Cerebellum (tissue), 4 donors: ENCODE measurements at places on chromosomes 1 and 21. TPM values are rescaled to one million over a fixed set of nuclear protein-coding genes. Genes with fewer than 3 reads are reported as not detected.

DNA sequence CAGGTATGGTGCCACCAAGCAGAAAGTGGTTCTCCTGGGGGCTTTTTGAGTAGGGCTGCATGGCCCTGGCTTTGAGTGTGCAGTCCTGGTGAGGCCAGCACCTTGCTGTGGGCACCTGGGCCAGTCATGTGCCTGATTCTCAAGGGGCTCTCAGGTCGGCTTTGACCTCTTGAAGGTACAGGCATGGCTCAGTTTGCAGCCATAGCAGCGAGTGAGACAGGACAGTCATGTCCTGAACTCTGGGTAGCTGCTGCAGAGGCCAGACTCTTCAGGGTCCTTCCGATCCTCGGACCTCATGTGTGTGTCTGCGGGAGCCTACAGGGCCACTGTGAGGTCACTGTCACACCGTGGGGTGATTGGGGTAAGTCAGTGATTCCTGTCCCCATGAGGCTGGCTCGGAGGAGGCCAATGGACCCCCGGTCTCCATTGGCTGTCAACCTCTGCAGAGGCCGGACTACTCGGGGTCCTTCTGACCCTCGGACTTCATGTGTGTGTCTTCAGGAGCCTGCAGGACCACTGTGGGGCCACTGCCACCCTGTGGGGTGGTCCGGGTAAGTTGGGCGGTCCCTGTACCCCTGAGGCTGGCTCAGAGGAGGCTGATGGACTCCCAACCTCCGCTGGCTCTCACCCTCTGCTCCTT lies 95.2 kb upstream of the C1orf174 start:
- DNase-seq = no peak

GRCh38 chr1:75136921-75137641 lies 2.9 kb downstream of the LHX8 start:
- no peak for DNase-seq

DNA sequence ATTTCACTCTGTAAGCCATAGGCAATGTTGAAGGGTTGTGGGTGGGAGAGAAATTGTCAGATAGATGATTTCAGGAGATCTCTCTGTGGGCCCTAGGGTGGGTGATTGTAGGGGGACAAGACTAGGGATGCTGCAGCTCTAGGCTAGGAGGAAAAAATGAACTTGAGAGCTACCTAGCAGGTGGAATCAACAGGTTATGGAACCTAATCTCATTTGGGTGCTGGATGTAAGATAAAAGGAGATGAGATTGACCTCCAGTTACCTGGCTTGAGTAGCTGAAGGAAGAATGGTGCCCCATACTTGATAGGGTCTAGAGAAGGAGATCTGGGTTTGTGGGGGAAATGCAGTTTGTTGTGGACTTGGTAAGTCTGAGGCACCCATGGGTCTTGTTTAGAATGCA lies 396.5 kb downstream of the RRAGC start:
- no peak for DNase-seq

GRCh38 chr21:45379171-45379900 lies 25.6 kb upstream of the COL18A1 start:
- DNase-seq = no peak

- DNase-seq = no peak
These were observed 453.1 kb upstream of the ZRANB2 start for GRCh38 chr1:71533950-71534349.

DNA sequence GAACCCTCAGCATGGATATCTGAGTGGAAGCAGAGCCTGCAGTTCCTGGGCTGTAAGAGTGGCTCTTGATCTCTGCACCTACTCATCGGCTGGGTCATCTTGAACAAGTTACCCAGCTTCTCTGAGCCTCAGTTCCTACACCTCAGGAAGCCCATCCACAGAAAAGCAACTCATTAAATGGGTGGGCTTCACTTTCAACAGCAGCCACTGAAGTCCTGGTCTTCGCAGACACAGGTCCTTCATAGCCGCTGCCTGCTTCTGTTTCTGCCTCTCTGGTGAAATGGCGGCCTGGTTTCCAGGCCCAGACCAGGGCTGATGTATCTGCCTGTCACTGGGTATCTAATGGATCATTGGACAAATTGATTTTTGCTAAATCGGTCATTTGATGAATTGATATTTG lies 571.4 kb downstream of the PTPRU start:
- DNase-seq = no peak

Gene ZSWIM5
- total RNA-seq = 25.1 TPM

DNA sequence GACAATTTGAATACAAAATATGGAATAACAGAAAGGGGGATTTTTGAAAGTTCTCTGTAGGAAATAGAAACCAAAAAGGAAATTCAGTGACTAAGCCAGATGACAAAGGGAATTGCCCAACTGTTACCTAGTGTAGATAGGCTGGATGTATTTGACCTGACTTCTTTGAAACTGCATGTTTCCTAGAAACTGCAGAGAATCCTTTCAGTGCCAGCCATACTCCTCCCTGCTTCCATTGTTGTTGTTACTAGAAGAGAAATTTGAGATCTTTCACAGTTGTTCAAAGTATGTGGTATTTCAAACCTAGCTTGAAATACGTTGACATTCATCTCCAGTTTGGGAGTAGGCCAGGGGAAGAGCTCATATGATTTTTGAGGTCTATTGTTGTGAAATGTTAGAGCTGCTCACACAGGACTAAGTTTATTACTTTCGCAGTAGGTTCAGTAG lies 1.8 kb upstream of the GBP5 start:
- DNase-seq = no peak

GRCh38 chr21:35923971-35924370 lies 136.4 kb downstream of the SETD4 start:
- DNase-seq = no peak

Gene PADI2
- total RNA-seq = 2.1 TPM

- DNase-seq = no peak
These were observed 37.0 kb downstream of the TNFRSF8 start for GRCh38 chr1:12100071-12100470.

- DNase-seq = no peak
These were observed 1.1 kb downstream of the LRRC3 start for GRCh38 chr21:44456214-44456914.

Gene S100B
- total RNA-seq = 22.5 TPM

GRCh38 chr1:245481261-245481660 lies 326.5 kb downstream of the KIF26B start:
- peak; percentile 24 for DNase-seq

DNA sequence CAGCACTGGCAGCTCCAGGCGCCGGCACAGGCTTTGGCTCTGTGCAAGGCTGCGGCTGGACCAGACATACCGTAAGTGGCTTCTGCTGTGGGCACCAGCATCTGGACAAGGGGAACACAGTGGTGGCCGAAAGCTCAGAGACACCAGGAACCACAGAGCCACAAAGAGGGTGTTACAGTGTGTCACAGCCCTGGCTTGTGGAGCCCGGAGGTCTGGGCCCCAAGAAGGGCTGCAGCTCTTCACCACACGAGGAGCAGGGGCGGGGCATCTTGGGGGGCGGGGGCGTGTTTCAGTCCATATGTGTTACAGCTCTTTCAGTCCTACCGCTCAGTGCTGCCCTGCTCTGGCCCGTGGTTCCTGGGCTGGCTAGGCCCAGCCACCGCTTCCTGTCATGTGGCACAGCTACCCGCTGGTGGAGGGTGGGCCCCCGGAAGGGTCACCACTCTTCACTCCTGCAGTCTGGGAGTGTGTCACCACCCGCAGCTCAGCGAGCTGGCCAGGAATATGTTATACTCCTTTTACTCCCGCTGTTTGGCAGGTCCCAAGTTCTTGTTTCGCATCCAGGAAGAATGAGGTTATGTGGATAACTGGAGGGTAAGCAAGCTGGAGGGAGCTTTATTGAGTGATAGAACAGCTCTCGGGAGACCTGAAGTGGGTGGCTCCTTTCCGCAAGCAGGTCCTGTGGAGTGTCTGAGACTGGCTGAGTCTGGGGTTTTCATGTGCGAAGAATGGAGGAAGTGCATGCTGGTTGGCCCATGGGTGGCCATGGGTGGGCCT lies 3.3 kb upstream of the LSM10 start:
- DNase-seq = no peak

Gene FHAD1
- 2.4 TPM for total RNA-seq

DNA sequence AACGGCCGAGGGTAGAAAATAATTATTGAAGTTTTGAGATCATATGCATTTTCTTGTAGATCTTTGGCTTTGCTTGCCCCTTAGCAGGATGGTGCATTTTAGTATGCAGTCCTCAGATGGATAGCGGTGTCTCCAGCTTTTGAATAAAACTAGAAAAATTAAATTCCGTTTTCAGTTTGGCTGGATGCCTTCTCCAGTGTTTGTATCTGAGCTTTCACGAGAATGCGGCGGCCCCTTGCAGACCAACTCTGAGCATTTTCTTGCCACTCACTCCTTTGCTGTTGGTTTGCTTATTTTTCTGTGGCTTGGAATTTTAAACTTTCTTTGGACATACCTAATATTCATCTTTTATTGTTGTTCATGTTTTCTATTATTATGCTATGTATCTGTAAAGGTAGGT lies 192.6 kb downstream of the NFIA start:
- DNase-seq = no peak

DNA sequence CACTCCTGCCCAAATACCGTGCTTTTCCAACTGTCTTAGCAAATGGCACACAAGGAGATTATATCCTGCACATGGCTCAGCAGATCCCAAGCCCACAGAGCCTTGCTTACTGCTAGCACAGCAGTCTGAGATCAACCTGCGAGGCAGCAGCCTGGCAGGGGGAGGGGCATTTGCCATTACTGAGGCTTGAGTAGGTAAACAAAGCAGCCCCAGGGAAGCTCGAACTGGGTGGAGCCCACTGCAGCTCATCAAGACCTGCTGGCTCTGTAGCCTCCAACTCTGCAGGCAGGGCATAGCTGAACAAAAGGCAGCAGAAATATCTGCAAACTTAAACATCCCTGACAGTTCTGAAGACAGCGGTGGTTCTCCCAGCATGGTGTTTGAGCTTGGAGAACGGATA lies 70.1 kb upstream of the PTBP2 start:
- no peak for DNase-seq

DNA sequence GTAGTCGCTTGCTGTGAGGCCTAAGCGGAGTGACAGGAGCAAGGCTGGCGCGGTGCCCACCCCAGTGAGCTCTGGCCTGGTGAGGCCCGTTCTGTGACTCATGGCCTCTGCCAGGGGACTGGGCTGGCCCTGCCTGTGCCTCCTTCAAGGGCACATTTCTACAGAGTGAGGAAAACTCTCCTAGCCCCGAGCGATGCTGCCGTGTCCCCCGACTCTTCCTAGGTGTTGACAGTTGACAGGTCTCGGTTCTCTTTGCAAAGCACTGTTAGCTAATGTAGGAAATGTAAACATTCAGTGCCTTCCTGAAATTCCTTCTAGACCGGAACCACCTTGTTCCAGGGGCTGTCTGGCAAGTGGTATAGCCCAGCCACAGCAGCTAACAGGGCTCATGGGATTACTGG lies 43.9 kb downstream of the ABCG1 start:
- DNase-seq = peak; percentile 86

Gene ABCA4
- total RNA-seq = 2.2 TPM

DNA sequence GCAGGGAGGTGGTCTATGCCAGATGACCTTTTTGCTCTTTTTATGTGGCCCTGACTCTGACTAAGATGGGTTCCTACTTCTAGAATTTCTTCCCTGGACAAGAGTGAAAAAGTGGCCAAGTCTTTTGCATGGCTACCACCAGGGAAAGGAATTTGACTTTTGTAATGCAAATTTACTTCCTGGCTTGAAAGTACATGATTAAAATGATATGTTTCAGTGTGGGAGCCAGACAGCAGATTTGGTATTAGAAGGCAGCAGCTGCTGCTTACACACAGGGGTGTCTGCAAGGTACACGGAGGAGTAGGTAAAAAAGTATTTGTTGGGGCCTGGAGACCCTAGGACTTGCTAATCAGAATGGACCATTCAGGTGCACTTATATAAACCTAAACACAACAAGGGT lies 78.4 kb downstream of the KCND3 start:
- DNase-seq = no peak

DNA sequence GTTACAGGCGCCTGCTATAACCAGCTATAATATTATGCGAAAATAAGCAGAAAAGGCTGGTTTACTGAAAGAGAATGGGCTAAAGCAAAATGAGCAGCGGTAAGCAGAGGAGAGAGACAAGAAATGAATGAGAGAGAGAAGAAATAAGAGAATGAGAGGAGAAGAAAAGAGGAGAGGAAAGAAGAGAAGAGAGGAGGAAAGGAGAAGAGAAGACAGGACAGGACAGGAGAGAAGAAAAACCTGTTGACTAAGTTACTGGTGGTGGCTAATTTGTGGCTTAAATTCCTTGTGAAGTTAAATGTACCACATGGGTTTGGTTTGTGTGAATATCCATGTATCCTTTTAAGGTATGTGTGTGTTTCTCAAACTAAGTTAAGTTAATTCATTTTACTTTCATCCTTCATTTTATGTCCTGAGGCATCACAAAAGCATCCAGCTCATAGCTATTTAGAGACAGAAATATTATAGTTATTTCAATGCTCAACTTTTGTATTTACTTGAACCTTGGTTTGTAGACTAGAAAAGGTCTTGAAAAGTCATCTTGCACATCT lies 3.1 kb upstream of the DDR2 start:
- DNase-seq = no peak

Gene SPATA46
- total RNA-seq = not detected

- DNase-seq = no peak
These were observed 64.3 kb upstream of the ZNF326 start for GRCh38 chr1:89930579-89930978.

GRCh38 chr21:38989745-38990423 lies 184.2 kb downstream of the ETS2 start:
- DNase-seq = no peak
